Sigmoid colon (tissue), 7 donors: ENCODE measurements at places on chromosomes 13 and 19. TPM values are rescaled to one million over a fixed set of nuclear protein-coding genes. Genes with fewer than 3 reads are reported as not detected.
A peak's percentile ranks its signal among the peaks of the same experiment; 100 is the strongest.

DNA sequence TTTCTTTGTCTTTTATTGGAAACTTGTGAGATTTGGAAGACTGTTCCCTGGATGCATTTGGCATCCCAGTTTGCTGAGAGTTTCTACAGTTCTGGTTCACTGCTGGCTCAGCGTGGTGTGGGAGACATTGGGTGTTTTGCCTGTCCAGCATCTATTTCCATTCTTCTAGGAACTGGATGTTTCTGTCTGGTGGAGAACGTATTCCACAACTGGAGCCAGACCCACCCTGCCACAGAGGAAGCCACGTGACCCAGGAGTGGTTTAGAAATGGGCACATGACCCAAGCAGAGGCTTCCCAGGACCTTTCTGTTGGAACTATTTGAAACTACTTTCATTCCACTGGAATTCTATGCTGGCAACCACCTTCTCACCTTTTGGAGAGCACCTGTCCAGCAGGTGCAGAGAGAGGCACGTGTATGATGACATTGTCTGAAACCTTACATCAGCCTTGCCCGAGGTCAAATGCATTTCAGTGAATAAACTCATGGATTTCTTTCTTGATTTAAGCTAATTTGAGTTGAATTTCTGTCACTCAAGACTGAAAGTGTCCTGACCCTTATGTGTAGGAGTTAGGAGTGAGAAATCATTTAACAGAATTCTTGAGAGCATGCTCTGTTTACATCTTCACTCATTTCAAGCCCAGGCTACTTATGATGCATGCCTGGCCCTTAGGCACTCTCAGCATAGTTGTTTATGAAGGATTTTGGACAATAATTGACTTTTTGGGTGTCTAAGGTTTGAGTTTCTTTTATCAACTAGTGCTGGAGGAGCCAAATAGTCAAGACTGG is 121.8 kb downstream of the AKAP11 start:
- DNase-seq = no peak

- peak; percentile 78 for DNase-seq
Observed at GRCh38 chr19:38233740-38234251, 9.8 kb upstream of the DPF1 start.

DNA sequence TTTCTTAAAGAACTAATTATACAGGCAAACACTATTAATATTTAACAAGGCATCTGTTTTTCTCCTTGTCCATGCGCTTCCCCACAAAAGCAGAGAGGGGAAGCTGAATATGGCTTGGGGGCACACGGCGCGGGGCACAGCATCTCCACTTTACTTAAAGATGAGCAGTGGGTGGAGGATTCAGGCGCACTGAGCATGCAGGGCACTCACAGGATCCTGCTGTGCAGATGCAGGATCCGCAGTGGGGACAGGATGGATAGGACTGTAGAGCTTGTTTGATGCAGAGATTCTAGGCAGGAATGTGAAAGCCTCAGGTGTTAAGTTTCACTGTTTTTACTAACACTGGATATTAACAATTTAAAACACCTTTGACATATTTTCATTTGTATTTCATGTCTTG is 43.3 kb downstream of the ATP11A start:
- DNase-seq = no peak

TNNT1 gene
- total RNA-seq = not detected

DNA sequence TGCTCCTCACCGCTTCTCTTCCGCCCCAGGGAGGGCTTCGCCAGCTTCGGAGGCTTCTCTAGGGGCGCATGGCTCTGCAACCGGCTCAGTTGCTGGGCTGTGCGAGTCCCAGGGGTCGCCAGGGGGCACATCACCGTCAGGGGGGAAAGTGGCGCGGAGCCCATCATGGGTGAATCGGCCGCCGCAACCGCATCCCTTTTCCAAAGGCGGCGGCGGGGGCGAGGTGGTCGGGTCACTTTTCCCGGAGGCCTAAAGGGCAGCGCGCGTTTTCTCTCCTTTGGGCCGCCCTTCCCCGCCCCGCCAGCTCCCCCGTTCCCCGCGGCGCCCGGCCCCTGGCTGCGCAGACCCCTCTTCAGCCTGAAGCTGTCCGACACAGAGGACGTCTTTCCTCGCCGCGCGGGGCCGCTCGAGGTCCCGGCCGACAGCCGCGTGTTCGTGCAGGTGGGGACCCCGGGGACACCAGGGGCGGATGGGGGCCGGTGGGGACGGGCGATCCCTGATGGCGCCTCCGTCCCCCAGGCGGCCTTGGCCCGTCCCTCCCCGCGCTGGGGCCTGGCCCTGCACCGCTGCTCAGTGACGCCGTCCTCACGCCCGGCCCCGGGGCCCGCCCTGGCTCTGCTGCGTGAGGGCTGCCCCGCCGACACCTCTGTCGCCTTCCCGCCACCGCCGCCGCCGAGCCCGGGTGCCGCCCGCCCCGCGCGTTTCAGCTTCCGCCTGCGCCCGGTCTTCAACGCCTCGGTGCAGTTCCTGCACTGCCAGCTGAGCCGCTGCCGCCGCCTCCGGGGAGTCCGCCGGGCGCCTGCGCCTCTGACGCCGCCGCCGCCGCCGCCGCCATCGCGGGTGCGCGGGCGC is 1.7 kb downstream of the TGFBR3L start:
- no peak for DNase-seq

GRCh38 chr13:40261336-40261735 is 405.1 kb downstream of the FOXO1 start:
- no peak for DNase-seq

DNA sequence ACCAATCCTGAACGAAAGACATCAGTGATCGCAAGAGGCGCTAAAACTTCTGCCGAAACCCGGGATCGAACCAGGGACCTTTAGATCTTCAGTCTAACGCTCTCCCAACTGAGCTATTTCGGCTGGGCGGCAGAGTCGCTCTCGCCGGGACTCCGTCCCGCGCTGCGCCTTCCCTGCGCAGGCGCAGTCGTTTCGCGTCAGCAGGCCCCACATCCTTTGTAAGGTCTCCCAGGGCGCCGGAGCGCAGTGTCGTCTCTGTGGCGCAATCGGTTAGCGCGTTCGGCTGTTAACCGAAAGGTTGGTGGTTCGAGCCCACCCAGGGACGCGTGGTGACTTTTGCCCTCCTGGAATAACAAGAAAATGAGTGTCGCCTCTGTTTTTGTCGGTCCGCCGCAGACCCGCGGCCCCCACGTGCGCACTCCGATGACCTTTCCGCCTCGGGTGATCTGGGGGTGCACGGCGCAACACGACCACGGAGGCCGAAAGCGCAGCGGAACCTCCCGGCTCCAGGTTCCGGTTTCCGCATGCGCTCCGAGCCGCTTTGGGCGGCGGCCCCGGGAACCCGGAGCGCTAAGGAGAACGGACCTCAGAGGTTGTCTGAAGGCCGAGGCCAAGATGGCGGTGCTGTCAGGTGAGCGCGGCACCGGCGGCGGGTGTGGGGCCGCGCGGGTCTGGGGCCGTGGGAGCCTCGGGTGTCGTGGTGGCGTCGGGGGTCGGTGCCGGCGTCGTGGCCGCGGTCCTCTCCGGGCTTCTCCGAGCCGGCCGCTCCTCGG is at the start of gene NDUFS7:
Gene NDUFS7 (plus strand): TSS at position 596 of the 773 bp plus-strand sequence. CDS start 20 bp downstream, at position 616.
- DNase-seq = peak; percentile 96

GRCh38 chr19:54248016-54248601 is 5.5 kb upstream of the LILRA6 start:
- peak; percentile 71 for DNase-seq

- no peak for DNase-seq
Observed at GRCh38 chr13:79522583-79522982, 41.6 kb downstream of the NDFIP2 start.

- no peak for DNase-seq
Observed at GRCh38 chr13:30477346-30478195, 11.8 kb upstream of the HMGB1 start.

GRCh38 chr19:51417107-51417809 is at the start of gene SIGLEC10:
SIGLEC10 (minus strand) TSS chr19:51417642; CDS start chr19:51417581, 61 bp downstream.
- no peak for DNase-seq

GRCh38 chr13:76622315-76623040 is 263.7 kb downstream of the KCTD12 start:
- DNase-seq = peak; percentile 70

PROSER1 gene
- total RNA-seq = 13.7 TPM

ZNF17 gene
- total RNA-seq = 14.0 TPM

ZSCAN4 gene
- not detected for total RNA-seq

DNA sequence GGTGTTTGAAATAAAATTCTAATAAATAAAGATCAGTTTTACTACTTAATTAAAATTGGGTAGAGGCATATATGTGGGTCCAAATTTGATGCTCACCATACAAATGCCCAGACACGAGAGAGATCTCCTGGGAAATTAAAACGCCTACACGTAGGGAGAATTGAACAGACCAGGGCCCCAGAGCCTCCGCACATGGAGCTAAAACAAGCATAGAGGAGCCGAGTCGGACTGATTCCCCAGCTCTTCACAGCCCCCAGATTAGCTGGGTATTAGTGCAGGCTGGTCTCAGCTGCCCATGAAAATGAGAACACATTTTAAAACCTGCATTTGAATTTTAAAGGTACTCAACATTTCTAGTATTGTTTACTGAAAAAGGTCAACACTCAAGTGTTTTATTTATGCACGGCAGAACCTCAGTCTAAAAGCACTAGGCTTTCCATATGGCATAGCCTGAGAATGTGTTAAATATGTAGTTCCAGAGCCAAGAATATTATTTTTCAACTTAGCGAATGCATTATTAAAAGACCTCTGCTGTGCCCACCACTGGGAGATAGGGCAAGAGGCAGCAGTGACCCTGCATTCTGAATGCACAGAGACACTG is 344.8 kb downstream of the ENOX1 start:
- DNase-seq = no peak

PRR19 gene
- total RNA-seq = not detected

DNA sequence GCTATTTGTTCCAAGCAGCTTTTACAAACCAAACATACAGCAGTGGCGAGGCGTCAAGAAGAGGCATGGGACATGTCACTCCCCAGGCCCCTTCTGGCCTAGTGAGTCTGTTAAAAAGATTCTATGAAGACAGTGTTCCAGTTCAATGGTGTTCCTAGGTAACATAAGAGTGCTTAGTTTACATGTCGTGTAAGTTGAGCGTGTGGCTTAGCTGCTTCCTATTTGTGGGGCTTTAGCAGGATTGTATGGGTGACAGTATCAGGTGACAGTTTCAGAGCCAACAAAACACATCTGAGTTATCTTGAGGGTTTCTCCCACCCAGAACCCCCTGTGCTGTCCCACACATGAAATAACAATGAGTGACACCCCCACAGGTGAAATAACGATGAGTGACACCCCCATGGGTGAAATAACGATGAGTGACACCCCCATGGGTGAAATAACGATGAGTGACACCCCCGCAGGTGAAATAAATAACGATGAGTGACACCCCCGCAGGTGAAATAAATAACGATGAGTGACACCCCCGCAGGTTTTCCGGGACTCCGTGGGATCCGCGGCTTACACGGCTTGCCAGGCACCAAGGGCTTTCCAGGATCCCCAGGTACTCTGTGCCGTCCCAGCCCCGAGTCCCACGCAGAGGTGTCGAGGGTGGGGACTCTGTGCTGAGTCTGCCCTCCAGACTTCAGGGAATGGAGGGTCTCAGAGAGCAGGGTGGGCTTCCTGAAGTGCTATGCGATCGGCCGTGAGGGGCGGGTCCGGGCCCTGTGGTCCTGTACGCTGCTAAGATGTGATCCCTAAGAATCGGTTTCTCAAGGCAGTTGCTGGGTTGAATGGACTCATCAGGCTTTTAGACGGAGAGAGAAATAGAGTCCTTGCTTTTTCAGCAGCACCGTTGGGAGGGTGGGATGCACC is 68.6 kb downstream of the RAB20 start:
- no peak for DNase-seq

- no peak for DNase-seq
Observed at GRCh38 chr19:8403098-8403819, 9.8 kb upstream of the MARCHF2 start.

GRCh38 chr13:61138857-61139256 is 276.8 kb downstream of the PCDH20 start:
- no peak for DNase-seq

KLHL1 gene
- total RNA-seq = not detected

DNA sequence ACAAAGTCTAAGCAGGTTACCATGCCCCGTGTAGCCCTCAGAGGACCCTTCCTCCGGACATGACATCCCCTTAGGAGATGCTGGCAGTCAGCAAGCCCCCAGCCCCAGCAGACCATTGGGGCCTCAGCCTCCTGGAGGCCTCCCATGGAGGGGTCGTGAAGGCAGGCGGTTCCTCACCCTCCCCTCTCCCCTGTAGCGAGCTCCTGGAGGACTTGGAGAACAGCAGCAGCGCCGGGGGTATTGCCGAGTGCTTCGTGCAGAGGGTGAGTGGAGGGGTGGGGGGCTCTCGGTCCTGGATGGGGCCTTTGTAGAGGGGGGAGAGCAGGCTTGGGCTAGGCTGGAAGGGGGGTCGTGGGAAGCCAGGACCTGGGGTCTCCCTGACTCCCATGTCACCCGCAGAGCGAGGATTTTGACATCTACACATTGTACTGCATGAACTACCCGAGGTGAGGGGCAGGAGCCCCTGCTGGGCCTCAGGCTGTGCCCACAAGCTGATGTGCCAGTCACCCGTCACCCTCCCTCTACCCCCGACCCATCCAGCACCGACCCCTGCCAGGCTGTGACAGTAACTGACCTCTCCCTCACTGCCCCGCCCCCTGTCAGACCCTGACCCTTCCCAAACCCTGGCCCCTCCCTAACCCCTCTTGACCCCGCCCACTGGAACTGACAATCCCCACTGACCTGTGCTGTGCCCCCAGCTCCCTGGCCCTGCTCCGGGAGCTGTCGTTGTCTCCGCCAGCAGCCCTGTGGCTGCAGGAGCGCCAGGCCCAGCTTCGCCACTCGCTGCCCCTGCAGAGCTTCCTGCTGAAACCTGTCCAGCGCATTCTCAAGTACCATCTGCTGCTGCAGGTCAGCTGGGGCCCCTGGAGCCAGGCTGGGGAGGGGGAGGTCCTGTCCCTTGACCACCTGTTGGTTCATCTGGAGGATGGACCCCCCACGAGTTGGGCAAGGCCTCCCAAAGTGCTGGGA is 4.0 kb downstream of the PLEKHG2 start:
- DNase-seq = no peak
